ENCODE measurements at places on chromosomes 2 and 18.

DNA sequence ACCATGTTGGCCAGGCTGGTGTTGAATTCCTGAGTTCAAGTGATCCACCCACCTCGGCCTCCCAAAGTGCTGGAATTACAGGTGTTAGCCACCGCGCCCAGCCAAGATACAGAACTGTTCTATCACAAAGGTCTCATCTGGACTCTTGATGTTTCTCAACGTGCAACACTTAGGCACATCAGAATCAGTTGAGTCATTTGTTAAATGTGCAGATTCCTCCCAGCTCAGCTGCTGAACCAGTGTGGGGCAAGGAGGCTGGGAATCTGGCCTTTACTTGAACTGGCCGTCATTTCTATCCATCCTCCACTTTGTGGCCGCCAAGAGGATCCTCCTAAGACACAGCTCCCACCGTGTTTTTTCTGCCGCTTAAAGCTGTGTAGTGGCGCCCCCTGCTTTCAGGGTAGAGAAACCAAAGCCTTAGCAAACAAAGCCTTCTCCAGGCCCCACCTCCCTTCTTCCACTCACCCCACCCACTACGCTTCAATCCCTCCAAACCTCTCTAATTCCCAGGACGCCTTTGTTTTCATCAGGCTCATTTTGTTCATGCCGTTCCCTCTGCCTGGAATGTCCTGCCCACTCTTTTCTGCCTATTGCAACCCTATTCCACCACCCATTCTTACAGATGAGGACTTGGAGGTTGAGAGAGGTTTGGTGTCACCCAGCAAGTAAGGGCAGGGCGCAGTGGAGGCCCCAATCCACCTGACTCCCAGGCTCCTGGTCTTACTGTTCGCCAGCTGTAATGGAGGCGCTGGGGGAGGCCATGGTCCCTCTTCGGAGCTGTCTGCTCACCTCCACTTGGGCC, 776 bp upstream of the SPEG start:
- peak; percentile 9 for DNase-seq

DNA sequence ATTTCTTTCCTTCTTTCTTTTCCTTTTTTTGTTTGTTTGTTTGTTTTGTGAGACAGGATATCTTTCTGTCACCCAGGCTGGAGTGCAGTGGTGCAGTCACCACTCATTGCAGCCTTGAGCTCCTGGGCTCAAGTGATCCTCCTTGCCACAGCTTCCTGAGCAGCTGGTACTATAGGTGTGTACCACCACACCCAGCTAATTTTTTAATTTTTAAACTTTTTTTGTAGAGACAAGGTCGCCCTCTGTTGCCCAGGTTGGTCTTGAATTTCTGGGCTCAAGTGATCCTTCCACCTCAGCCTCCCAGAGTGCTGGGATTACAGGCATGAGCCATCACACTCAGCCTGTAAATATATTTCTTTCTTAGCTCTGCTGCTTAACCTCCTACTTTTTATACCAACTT, 83.4 kb upstream of the CYP20A1 start:
- no peak for DNase-seq

- no peak for DNase-seq
Observed at GRCh38 chr2:141517852-141518421, 612.9 kb downstream of the LRP1B start.

- no peak for DNase-seq
Observed at GRCh38 chr2:194545978-194546377, 1111.0 kb upstream of the SLC39A10 start.

DNA sequence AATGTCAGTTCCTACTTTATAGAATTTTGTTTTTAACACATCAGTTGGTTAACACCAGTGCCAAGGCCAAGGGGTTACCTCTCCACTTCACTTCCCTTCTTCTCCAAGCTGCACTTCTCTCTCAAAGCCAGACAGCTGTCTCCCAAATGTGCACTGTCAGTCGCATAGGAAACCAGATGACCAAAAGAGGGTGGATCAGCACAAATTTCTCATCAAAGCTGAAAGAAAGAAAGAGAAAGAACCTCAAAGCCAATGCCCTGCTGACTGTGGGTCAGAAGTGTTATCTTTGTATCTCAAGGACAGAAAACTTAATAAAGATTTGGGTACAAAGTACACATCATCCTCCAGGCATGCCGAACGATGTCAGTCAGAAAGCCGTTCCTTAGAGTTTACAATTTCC, 32.2 kb downstream of the SPATS2L start:
- DNase-seq = no peak

- DNase-seq = no peak
Observed at GRCh38 chr2:232061265-232061664, 99.8 kb downstream of the DIS3L2 start.

DNA sequence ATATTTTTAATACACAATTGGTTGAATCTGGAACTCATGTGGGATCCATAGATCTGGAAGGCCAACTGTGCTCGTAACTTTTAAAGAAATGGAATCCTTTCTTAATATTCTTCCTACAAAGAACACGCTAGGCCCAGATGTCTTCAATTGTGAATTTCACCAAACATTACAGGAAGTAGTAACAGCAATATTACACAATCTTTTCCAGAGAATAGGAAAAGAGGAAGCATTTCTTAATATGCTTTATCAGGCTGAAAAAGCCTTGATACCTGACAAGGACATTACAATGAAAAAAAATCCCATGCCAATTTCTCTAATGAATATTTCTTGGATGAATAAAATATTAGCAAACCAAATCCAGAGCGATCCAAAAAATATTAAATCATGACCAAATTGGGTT, 80.3 kb upstream of the HAAO start:
- DNase-seq = no peak

- no peak for DNase-seq
Observed at GRCh38 chr2:171522788-171523087, 464 bp downstream of the CYBRD1 start.

DNA sequence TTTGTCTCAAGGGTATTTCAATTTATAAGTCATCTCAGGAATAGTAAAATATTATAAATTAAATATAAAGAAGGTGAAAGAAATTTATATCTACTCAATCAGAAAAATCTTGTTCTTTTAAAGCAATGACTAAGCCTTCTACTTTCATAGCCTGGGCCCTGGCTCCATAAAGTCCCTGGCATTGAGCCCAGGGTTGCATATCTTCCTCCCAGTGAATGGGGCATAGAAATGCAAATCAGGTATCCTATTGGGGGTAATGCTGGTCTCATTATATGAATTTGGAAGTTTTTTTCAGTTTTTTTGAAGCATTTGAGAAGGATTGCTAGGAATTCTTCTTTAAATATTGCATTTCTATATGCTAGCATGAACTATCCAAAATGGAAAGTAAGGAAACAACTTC, 73.9 kb upstream of the MC2R start:
- no peak for DNase-seq

DNA sequence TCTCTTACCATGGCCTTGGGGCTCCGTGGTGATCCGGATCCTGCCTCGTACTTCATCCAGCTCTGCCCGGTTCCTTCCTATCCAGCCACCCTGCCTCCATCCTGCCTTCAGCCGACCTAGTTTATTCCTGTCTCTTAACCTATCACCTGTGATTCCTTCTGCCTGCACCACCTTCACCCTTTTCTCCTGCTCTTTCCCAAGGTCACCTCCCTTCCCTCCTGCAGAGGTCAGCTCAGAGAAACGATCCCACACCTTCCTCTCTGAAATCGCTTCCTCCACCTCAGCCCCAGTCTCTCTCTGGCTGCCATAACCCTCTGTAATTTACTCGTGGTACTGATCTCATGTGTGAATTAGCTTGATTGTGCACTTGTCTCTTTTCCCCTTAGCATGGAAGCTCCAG, 23.5 kb upstream of the LAPTM4A start:
- DNase-seq = no peak

Measured in activated CD4-positive, alpha-beta T cell treated with anti-CD3 and anti-CD28 coated beads, Interleukin-2, amount 50 U/mL, for 24 hours (primary cell).